Upper lobe of left lung (tissue), 6 donors: ENCODE measurements at places on chromosomes 3 and 15. TPM values are rescaled to one million over a fixed set of nuclear protein-coding genes. Genes with fewer than 3 reads are reported as not detected.

CACNA2D2 gene
- total RNA-seq = 71.5 TPM

GOLGA6A gene
- not detected for total RNA-seq

IGSF11 gene
- total RNA-seq = 0.14 TPM

DNA sequence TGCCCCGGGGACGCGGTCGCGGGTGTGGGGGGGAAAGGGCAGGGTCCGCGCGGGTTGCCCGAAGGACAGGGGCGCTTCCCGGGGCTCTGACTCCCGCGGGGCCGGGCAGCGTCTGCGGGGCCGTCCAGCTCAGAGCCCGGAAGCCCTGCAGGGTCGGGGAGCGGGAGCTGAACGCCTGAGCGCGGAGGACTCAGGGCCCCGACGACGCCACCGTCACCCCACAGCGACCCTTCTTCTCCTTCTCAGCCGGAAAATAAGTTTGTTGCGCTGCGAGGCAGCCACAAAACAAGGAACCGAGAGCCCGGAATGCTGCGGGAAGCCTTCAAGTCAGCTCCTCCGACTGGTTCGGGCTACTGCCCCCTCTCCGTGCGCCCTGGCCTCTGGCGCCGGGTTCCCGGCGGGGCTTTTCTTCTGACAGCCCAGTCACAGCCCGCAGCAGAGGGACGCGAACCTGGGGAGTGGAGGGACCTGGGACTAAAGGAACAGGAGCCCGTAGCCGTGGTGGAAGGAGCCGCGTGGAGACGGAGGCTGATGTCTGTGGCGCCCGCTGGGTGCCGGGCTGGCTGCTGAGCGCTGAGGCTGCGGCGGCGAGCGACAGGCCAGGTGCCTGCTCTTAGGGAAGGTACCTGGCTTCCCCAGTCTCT, 484 bp downstream of the CNTN4 start:
- no peak for DNase-seq

- DNase-seq = no peak
These were observed 343.0 kb downstream of the ZBTB20 start for GRCh38 chr3:114804099-114804498.

DNA sequence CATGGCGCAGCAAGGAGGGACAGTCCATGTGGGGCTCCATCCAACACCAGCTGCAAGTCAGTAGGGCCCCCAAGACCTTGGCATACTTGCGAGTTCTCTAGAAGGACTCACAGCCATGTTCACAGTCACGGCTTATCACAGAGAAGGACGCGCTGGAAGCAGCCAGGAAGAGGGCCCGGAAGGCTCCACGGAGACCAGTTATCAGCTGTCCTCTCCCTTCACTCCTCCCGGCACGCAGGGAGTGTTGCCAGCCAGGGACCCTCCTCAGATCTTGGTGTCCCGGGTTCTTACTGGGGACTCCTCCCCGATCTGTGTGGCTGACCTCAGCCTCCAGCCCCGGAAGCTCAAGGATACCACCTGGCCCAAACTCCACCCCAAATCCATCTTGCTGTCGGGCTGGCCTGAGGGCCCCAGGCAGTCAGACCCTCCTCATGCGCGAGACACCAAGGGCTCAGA, 68.0 kb downstream of the SLTM start:
- no peak for DNase-seq

- no peak for DNase-seq
These were observed 315.1 kb upstream of the CBLB start for GRCh38 chr3:106183762-106184391.

GRCh38 chr3:154540950-154541604, 111.1 kb upstream of the GPR149 start:
- DNase-seq = no peak

DNA sequence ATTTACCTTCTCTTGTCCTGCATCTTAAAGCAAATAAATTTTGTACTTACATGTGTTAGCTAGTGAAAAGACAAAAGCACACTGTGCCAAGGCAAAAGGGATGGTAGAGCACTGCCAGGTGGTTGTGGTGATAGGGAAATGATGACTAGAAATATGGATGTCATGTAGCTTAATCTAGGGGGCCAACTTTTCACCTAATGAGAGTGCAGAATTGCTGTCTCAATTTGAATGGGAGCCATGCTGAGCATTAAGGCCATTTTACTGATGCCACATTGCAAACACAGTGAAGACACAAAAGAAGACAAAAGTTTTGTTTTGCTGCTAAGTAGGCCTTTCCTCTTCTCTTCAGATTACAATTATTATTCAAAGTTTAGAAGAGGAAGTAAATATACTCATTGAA, 274.7 kb downstream of the PDCD6IP start:
- no peak for DNase-seq
